ENCODE measurements at places on chromosomes 6 and 20.

- DNase-seq, result no peak
These were observed 304.9 kb downstream of the TAF4 start for GRCh38 chr20:61760731-61761130.

GRCh38 chr6:83847179-83847578, 6.0 kb upstream of the RIPPLY2 start:
- DNase-seq, result no peak

DNA sequence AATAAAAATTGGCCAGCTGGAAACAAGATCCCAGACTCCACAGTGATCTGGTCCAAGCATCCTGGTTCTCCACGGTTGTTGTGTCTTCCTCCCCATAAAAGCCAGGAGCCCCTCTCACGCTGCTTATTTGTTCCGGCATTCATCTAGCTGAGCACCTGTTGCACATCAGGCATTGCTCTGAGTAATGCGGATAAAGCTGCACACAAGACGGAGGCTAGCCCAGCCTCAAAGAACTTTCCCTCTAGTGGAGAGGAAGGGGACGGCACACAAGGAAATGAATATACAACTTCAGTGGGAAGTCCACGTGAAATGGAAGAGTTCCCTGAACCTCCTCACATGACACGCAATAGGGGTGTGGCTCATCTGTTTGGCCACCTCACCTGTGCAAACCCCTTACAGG, 30.3 kb upstream of the NXT1 start:
- DNase-seq, result peak; percentile 9

GRCh38 chr6:71531006-71531405, 242.4 kb downstream of the OGFRL1 start:
- DNase-seq, result no peak

DNA sequence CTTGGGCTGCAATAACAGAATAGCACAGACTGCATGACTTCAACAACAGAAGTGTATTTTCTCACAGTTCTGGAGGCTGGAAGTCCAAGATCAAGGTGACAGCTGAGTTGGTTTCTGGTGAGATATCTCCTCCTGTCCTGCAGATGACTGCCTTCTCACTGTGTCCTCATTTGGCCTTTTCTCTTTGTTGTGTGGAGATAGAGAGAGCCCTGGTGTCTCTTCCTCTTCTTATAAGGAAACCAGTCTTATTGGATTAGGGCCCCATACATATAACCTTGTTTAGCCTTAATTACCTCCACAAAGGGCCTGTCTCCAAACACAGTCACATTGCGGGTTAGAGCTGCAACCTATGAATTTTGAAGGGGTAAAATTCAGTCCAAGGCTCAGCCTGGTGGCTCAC, 57.0 kb upstream of the BMP6 start:
- DNase-seq, result no peak

DNA sequence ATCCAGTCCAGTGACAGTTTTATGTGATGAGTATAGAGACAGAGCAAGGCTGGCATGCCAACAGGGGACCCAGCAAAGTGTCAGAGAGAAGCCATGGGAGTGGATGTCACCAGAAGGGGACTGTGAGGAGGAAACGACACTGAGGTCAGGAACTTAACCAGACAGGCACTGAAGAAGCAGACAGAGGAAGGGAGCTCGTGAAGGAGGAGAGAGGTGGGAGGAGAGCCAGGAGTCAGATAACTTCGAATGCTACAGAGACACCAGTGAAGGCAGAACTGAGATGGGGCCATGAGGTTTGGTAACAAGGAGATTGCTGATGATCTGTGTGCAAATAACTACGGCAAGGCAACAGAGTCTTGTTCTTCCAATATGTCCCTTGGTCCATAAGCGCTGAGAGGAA, 211.1 kb upstream of the FOXA2 start:
- DNase-seq, result no peak

DNA sequence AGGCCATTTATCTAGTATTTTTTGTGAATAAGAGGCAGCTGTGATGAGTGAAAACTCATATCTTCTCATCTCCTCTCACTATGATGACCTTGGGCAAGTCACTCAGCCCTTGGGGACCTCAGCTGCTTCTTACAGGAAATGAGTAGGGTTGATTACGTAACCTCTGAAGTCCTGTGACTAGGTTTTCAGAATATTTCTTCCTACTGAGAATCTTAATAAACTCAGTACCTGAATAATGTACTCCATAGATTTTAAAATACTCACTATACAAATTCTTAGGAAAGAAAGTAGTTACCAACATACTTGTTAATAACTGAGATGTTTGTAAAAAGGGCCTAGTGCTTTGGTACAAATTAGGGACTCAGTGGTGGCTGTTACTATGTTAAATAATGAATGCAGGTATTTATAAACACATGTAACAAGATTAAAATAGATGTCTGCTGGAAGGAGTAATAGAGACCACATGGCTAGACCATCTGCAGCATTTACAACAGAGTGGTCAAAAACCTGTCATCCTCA, 60.9 kb downstream of the RPRD1B start:
- DNase-seq, result no peak

GRCh38 chr20:36086767-36087166, 67.8 kb upstream of the EPB41L1 start:
- peak; percentile 90 for DNase-seq

All from Caki2 (cell line).